ENCODE measurements at places on chromosomes 12 and 14.

- DNase-seq: no peak
These were observed 236.4 kb upstream of the CRY1 start for GRCh38 chr12:107329569-107330324.

GRCh38 chr14:52080158-52080800 lies 11.4 kb upstream of the NID2 start:
- no peak for DNase-seq

GRCh38 chr14:54805070-54805444 lies 97.6 kb downstream of the GCH1 start:
- no peak for DNase-seq

GRCh38 chr12:27530157-27530922 lies 6.3 kb downstream of the PPFIBP1 start:
- DNase-seq: no peak

- no peak for DNase-seq
These were observed 3.9 kb upstream of the POC1B start for GRCh38 chr12:89529738-89530137.

DNA sequence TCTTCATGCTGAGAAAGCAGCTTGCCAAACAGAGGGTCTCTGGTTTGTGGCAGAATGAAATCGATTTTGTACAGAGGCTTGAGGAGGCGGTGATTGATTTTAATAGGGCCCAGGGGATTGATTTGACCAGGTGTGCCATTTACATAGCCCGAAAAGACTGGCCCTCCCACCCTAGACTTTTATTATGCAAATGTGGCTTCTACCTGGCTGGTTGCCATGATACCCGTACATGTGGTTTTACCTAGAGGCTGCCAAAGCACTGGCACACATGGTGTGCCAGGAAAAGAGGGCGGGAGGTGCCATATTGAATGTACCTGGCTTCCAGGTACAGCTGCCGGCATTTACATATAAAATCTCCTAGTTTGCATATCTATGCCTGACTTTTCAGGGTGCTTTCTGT lies 18.0 kb upstream of the GUCY2C start:
- DNase-seq: no peak

Data from iPS DF 6.9 (cell line).